ENCODE measurements at places on chromosomes 7 and 10. TPM values are rescaled to one million over a fixed set of nuclear protein-coding genes. Genes with fewer than 3 reads are reported as not detected.

- H3K27me3 ChIP-seq: no peaks in the 10 kb centered on the region
- no peak overlapping the region for H3K27ac ChIP-seq
- H3K4me1 ChIP-seq: no peaks in the 10 kb centered on the region
- no peaks in the 10 kb centered on the region for H3K36me3 ChIP-seq
- no peak overlapping the region for H3K4me3 ChIP-seq
- no peak for DNase-seq
These were observed 10.1 kb upstream of the TMEM196 start for GRCh38 chr7:19783541-19783940.

GRCh38 chr7:123929107-123929506 is 4.1 kb downstream of the SPAM1 start:
- H3K27ac ChIP-seq: no peak overlapping the region
- no peaks in the 10 kb centered on the region for H3K27me3 ChIP-seq
- DNase-seq: no peak
- H3K4me1 ChIP-seq: no peaks in the 10 kb centered on the region
- H3K36me3 ChIP-seq: no peaks in the 10 kb centered on the region
- H3K4me3 ChIP-seq: no peak overlapping the region

DNA sequence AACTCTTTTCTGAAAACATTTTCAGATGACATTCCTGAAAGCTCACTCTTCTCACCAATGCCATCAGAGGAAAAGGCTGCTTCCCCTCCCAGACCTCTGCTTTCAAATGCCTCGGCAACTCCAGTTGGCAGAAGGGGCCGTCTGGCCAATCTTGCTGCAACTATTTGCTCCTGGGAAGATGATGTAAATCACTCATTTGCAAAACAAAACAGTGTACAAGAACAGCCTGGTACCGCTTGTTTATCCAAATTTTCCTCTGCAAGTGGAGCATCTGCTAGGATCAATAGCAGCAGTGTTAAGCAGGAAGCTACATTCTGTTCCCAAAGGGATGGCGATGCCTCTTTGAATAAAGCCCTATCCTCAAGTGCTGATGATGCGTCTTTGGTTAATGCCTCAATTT is 16.5 kb downstream of the ANLN start:
- H3K36me3 ChIP-seq: no peaks in the 10 kb centered on the region
- H3K27ac ChIP-seq: no peak overlapping the region
- no peak overlapping the region for H3K4me3 ChIP-seq

GRCh38 chr10:63467841-63468240 is 2.1 kb upstream of the JMJD1C start:
- H3K27ac ChIP-seq: no peak overlapping the region
- H3K4me3 ChIP-seq: no peak overlapping the region
- no peaks in the 10 kb centered on the region for H3K36me3 ChIP-seq
- H3K27me3 ChIP-seq: no peaks in the 10 kb centered on the region

DNA sequence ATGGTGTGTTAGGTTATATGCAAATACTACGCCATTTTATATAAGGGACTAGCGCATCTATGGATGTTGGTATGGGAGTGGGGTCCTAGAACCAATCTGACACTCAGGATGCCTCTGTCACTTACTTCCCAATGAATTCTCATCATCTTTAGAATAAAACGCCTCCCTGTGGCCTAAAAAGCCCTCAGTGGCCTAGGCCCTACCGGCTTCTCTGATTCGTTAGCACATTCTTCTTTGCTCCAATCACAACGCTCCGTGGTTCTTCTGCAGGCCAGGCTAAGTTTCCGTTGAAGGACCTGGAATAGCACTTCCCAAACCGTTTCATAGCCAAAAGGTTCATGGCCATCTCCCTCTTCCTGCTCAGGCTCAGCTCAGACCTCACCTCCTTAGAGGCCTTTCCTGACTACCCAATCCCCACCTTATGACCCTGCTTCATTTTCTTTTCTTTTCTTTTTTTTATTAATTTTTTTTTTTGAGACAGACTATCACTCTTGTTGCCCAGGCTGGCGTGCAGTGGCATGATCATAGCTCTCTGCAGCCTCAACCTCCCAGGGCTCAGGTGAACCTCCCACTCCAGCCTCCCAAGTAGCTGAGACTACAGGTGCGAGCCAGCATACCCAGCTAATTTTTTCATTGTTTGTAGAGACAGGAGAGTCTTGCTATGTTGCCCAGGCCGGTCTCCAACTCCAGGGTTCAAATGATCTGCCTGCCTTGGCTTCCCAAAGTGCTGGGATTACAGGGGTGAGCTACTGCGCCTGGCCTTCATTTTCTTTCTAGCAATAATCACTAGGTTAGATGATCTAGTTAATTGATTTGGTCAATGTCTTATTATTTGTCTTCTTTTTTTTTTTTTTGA is 24.5 kb upstream of the YWHAG start:
- no peaks in the 10 kb centered on the region for H3K27me3 ChIP-seq
- no peak overlapping the region for H3K27ac ChIP-seq
- no peak for DNase-seq
- no peak overlapping the region for H3K4me3 ChIP-seq

GRCh38 chr7:50779427-50779826 is 3.3 kb downstream of the GRB10 start:
- no peaks in the 10 kb centered on the region for H3K36me3 ChIP-seq
- H3K4me3 ChIP-seq: no peak overlapping the region
- H3K27ac ChIP-seq: no peak overlapping the region
- no peak for DNase-seq
- H3K4me1 ChIP-seq: peaks cover 7% of the 10 kb centered on the region

DNA sequence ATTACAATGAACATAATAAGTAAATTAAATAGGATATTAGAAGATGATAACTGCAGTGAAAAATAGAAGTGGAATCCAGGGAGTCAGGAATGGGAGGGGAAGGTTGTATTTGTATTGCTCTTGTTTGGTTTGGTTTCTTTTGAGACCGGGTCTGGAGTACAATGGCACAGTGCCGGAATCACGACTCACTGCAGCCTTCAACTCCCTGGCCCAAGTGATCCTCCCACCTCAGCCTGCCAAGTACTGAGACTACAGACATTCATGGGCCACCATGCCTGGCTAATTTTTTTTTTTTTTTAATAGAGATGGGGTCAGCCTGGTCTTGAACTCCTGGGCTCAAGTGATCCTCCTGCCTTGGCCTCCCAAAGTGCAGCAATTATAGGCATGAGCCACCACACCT is 59.9 kb upstream of the LRRC4 start:
- no peaks in the 10 kb centered on the region for H3K4me1 ChIP-seq
- DNase-seq: no peak
- no peak overlapping the region for H3K4me3 ChIP-seq
- H3K27me3 ChIP-seq: no peaks in the 10 kb centered on the region

DNA sequence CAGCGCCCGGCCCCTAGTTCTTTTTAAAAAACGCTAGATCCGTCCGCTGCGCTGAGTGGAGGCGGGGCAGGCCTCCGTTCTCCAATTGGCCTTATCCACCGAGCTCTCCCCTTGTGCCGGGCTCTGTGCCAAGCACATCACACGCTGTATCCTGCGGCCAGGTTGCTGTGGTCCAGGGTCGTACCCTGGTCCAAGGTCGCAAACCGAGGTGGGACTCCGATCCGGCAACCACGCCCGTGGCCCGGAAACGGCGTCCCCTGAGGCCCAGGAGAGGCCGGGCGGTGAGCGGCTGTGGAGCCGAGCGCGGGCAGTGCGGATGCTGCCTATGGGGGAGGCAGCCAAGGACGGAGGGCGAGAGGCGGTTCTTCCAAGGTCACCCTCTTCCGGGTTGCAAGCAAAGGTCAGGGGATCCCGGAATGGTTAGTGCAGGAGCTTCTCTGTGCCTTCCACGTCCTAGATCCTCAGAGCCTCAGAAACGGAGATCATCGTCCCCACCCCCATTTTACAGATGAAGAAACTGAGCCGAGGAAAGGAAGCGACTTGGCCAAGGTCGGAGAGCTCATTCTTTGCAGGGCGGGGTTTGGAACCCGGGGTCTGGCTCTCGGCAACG is 72.4 kb upstream of the LRRC4 start:
- peaks cover 25% of the 10 kb centered on the region for H3K4me1 ChIP-seq
- no peaks in the 10 kb centered on the region for H3K36me3 ChIP-seq
- no peak overlapping the region for H3K27ac ChIP-seq
- no peak overlapping the region for H3K4me3 ChIP-seq
- H3K27me3 ChIP-seq: no peaks in the 10 kb centered on the region

DNA sequence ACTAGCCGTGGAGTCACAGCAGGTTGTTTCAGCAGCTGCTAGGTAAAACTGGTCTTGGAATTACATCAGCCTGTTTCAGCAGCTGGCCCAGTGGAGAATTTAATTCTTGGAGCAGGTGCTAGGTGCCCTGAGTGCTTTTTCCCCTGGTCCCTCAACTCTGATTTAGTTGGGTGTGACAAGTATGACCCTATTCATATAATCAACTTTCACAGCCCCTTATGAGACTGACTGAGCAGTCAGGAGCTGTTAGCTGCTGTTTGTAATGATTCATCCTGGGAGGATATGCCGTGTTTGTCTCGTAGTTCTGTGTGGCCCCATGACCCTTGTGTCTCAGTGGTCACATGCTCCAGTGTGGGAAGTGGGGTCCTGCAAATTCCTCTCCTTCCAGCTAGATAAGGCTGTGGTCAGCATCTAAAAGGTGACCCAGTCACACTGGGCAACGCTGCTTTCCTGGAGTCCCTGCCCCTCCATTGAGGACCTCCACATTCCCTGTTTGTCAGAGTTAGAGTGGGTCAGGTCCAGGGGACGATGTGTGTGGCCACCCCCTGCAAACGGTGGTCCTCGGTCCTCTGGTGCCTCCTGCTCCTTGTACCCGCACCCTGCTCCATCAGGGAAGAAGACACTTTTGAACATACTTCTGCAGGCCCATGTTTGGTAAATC is 28.3 kb downstream of the TBATA start:
- H3K36me3 ChIP-seq: no peaks in the 10 kb centered on the region
- no peak overlapping the region for H3K27ac ChIP-seq
- H3K4me3 ChIP-seq: no peak overlapping the region
- no peaks in the 10 kb centered on the region for H3K27me3 ChIP-seq

GRCh38 chr7:137335814-137336213 is 7.7 kb downstream of the PTN start:
- no peak for DNase-seq
- no peaks in the 10 kb centered on the region for H3K36me3 ChIP-seq
- no peak overlapping the region for H3K4me3 ChIP-seq
- H3K27ac ChIP-seq: no peak overlapping the region
- H3K4me1 ChIP-seq: no peaks in the 10 kb centered on the region

TBX20 gene
- polyA plus RNA-seq: not detected

EPHB6 gene
- polyA plus RNA-seq: 14.2 TPM

POLR2J2 gene
- 1.6 TPM for polyA plus RNA-seq

CC2D2B gene
- polyA plus RNA-seq: 0.10 TPM

AKR1E2 gene
- 1.5 TPM for polyA plus RNA-seq

SEMA3C gene
- not detected for polyA plus RNA-seq
